ENCODE measurements at places on chromosomes 7 and 10.

DNA sequence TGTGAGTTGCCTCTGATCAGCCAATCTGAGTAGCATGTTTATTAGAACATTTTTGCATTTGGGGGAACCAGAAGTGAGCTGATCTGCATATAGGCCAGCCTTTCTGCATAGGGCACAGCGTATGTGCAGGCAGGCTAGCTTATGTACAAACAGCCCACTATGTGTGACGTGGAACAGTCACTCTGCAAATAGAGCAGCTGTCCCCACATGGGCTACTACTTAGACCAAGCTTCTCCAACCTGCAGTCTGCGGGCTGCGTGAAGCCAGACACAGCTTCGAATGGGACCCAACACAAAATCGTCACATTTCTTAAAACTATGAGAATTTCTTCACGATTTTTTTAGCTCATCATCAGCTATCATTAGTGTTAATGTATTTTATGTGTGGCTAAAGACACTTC lies 134.1 kb upstream of the FAM20C start:
- no peak for DNase-seq

DNA sequence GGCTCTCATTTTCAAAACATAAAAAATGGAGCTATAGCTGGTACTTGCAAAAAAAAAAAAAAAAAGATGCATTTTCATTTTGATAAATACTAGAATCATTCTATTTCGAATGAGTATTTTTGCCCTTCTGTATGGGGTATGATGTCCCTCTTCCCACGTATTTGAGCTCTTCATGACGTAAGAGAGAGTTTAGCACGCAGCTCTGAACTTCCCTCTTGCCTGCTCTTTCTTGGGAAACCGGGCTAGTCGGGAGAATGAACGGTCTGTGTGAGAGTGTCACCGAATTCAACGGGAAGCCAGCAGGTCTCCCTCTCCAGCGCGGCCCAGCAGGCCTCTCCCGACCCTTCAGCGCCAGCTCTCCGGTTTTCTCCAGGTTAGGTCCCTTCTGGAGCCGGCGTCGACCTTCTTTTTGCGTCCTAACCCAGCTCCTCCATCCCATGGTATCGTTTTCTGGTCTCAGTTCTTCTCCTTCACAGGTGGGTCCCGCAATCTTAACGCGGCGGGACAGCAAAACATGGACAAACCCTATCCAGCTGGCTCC lies 159.2 kb upstream of the PITRM1 start:
- no peak for DNase-seq

GRCh38 chr10:58210160-58210559 lies 57.5 kb downstream of the IPMK start:
- DNase-seq: no peak

- no peak for DNase-seq
Observed at GRCh38 chr7:159031750-159032149, 112.9 kb downstream of the VIPR2 start.

DNA sequence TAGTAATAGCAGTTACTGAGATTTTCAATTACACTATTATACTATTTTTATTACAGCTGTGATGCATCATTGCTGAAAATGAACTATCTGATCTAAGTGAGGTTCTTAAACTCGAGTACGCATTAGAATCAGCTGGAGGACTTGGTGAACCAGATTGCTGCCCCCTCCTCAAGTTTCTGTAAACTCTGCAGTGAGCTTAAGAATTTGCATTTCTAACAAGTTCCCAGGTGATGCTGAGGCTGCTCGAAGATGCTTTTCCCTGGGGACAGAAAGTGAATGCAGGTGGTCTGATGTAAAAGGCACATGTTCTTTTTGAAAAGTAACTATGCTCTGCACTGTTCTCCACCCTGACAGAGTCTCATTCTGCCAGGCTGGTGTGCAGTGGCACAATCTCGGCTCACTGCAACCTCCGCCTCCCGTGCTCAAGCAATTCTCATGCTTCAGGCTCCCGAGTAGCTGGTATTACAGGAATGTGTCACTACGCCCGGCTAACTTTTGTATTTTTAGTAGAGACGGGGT lies 12.5 kb downstream of the RNF133 start:
- DNase-seq: no peak

- DNase-seq: no peak
Observed at GRCh38 chr10:22710139-22710745, 4.1 kb downstream of the PIP4K2A start.

DNA sequence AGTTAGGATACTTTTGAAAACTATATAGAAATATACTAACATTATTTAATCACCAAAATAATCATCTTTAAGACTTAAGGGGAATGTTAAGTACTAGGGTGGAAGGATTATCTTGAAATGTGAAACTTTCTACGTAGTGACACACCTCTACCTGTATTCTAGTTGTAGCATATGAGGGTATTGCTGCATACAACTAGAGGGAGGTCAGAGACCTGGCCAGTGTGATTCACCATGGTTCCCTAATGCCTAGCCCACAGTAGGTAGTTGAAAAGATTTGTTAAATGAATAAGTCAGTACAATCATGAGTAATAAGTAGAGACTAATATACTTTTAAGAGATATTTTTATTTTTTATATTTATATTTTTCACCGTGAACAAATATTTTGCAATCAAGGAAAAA lies 84.1 kb upstream of the RPA3 start:
- DNase-seq: no peak

GRCh38 chr7:126948664-126949063 lies 304.1 kb downstream of the GRM8 start:
- DNase-seq: no peak

GRCh38 chr10:76309741-76310587 lies 878.5 kb downstream of the LRMDA start:
- no peak for DNase-seq

DNA sequence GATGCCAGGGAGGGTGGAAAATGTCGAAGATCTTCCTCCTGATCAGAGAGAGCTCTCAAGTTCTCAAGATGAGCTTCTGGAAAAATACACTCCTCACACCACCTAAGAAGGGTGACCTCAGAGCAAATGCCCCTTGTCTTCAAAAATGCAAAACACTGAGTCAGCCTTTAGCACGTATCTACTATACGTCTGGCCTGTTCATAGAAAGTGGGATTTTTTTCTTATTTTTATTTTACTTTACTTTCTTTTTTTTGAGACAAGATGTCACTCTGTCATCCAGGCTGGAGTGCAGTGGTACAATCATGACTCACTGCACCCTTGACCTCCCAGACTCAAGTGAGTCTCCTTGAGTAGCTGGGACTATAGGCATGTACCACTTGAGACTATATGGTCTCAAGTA lies 57.1 kb downstream of the AFAP1L2 start:
- no peak for DNase-seq

GRCh38 chr7:17333221-17333620 lies 34.8 kb downstream of the AHR start:
- DNase-seq: no peak

GRCh38 chr10:94293354-94293753 lies 69.4 kb downstream of the NOC3L start:
- no peak for DNase-seq

DNA sequence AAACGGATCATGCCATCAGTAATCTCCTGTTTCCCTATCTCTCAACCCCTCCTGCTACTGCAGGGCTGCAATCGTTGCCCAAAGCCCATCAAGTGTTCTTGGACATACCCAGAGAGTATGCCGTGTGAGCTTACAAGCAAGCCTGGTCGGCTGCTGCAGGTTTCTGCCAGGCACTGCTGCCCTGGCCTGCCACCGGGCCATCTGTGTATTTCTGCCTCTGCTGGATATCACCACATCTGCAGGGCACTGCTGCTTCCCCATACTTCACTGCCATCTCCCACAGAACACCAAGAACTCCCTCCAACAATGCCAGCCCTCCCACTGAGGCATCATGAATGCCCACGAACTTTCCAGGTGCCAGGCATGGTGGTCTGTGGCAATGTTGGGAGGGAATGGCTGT lies 138.2 kb upstream of the SORCS3 start:
- no peak for DNase-seq

GRCh38 chr7:123725586-123726171 lies 23.1 kb downstream of the WASL start:
- no peak for DNase-seq
